ENCODE measurements at places on chromosomes 1 and 21.

DNA sequence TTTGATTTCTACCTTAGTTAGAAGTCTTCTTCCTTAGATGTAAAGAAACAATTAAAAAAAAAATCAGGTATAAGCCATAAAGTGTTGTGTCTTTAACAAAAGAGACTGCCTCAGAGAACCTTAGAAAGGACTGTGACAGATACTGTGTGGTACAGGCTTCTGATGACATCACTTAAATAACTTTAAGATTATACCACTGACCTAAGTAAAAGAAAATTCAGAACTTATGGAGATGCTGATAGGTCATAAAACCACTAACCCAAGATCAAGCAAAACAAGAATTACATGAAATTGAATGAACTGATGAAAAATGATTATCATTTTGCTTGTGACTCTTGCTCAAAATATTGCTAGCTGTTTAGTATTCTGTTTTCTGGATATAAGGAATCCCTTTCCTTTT, 220.8 kb downstream of the NRIP1 start:
- no peak for DNase-seq
- H3K27ac ChIP-seq, result no peak overlapping the region
- no peak overlapping the region for H3K4me3 ChIP-seq
- H3K36me3 ChIP-seq, result no peaks in the 10 kb centered on the region
- H3K4me1 ChIP-seq, result no peaks in the 10 kb centered on the region
- H3K27me3 ChIP-seq, result no peaks in the 10 kb centered on the region

- H3K27me3 ChIP-seq, result no peaks in the 10 kb centered on the region
- no peak for DNase-seq
- no peak overlapping the region for H3K27ac ChIP-seq
These were observed 50.0 kb downstream of the SLC37A1 start for GRCh38 chr21:42563686-42564085.

DNA sequence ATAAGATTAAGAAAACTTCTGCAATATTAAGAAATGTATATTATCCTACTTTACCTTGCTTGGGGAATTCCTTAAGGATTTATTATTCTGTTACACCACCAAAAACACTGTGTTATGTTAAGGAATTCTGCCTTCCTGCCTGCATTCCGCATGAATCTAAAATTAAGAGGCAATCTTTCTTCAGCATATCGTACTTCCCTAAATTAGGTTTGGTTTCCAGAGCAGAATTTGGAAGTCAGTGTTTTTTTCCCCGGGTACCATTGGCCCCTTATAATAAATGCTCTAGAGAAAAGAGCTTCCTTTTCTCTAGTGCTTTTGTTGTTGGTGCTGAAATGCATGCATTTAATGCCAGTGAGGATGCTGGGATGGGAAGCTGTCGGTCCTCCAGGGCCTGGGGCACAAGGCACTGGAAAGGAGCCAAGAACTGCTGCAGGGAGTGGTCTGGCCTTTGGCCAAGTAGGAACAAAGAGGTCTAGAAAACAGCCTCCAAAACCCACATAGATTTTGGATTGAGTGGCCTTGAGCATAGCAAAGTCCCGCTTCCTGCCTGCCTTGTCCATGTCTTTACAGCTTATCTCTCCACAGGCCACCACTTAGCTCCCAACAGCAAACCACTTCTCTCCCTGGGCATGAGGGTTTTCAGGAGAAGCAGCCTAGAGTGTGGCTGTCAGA, 69.9 kb downstream of the RRAGC start:
- no peak overlapping the region for H3K4me3 ChIP-seq
- peaks cover 47% of the 10 kb centered on the region for H3K27me3 ChIP-seq
- no peaks in the 10 kb centered on the region for H3K4me1 ChIP-seq

DNA sequence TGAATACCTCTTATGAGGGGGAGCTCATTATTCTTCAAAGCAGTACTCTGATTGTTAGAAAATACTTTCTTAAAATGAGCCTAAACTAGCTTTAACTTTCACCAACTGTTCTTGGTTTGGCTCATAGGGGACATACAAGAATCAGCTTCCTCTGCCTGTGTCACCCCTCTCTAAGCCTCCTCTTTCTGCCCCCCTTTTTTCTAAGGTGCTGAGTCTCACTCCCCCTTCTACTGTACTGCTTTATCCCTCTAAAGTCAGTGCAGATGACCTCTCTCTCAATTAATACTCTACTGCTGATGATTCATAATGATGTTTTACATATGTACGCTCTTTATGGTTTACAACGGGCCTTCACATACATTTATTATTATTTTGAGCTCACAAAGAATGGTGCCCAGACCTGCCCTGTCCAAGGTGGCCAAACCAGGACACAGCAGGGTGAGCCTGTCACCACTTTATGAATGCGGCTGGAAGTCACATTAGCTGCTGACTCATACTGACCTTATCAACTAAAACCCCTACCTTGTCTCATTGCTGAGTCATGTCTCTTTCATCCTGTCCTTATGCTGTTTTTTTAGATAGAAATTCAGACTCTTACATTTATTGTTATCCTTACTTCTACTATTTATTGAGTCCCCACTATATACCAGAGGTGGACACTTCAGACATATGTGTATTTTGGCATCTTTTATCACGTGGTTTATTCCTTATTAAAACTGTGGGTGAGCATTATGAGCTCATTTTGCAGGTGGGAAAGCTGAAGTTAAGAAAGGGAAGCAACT, 126.9 kb downstream of the RNF220 start:
- H3K27ac ChIP-seq, result no peak overlapping the region
- no peaks in the 10 kb centered on the region for H3K36me3 ChIP-seq
- no peak overlapping the region for H3K4me3 ChIP-seq
- peaks cover 5% of the 10 kb centered on the region for H3K4me1 ChIP-seq
- no peak for DNase-seq

DNA sequence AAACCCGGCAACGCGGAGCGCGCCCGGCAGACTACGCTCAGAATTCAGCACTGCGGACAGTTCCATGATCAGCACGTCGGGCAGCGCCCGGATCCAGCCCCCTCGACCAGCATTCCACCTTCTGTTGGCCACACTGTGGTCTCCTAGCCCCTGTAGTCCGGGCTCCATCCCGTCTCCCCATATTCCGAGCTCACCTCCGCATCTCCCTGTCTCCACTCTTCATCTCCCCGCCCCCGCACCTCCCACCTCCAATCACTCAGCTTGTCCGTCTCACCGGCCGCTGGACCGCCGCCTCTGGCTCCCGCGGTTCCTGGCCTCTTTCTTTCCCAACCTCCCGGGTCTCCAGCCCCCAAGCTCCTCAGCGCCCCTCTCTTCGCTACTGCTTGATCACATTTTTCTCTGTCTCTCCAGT, 500 bp downstream of the EPHA10 start:
- DNase-seq, result peak; percentile 67
- H3K27ac ChIP-seq, result no peak overlapping the region
- no peak overlapping the region for H3K4me3 ChIP-seq
- H3K27me3 ChIP-seq, result peaks cover 58% of the 10 kb centered on the region
- peaks cover 7% of the 10 kb centered on the region for H3K4me1 ChIP-seq

DNA sequence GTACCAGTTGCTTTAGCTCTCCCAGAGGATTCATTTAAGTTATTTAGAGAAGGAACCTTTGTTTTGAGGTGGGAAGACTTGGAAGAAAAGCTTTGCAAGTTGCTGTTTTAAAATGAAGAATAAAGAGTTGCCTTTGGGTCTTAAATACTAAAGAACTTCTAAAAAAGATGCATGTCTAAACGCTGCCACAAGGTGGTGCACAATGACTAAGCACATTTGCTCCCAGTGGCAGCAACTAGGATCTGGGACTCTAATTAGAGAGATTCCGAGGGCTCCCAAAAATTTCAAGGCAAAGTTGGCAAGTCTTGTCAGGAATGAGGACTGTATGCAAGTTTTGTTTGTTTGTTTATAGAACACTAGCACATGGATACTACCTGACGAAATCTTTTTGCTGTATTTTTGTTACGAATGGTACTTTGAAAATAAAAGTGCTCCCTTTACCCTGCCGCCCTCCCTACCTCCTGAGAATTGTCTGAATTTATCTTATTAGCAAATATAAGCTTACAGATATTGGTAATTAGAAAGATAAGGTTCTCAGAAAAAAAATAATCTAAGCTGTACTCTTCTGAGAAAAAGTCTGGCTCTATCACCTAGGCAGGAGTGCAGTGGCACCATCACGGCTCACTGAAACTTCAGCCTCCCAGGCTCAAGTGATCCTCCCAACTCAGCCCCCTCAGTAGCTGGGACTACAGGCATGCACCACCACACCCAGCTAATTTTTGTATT, 121.8 kb downstream of the HFM1 start:
- H3K4me1 ChIP-seq, result no peaks in the 10 kb centered on the region
- DNase-seq, result peak; percentile 59
- no peak overlapping the region for H3K27ac ChIP-seq
- no peak overlapping the region for H3K4me3 ChIP-seq
- no peaks in the 10 kb centered on the region for H3K36me3 ChIP-seq
- H3K27me3 ChIP-seq, result peaks cover 13% of the 10 kb centered on the region

- peaks cover 14% of the 10 kb centered on the region for H3K4me1 ChIP-seq
- H3K4me3 ChIP-seq, result no peak overlapping the region
- H3K27me3 ChIP-seq, result no peaks in the 10 kb centered on the region
- H3K27ac ChIP-seq, result no peak overlapping the region
These were observed 7.5 kb upstream of the TOMM20 start for GRCh38 chr1:235136111-235136510.

DNA sequence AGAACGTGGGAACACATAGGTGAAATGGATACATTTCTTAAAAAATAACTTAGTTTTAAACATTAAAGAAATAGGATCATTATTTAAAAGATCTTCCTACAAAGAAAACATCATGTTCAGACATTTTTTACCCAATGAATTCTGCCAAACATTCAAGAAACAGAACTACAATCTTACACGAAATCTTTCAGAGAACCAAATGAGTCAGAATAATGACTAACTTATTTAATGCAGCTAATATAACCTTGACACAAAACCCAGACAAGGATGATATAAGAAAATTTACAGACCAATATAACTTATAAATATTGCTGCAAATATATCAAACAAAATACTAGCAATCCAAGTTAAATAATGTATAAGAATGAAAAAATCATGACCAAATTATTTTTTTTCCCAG, 220.1 kb upstream of the KCNK2 start:
- H3K36me3 ChIP-seq, result no peaks in the 10 kb centered on the region
- H3K27me3 ChIP-seq, result no peaks in the 10 kb centered on the region
- H3K27ac ChIP-seq, result no peak overlapping the region
- no peaks in the 10 kb centered on the region for H3K4me1 ChIP-seq
- no peak for DNase-seq
- no peak overlapping the region for H3K4me3 ChIP-seq

- DNase-seq, result peak; percentile 83
- H3K4me3 ChIP-seq, result no peak overlapping the region
- no peaks in the 10 kb centered on the region for H3K36me3 ChIP-seq
- H3K27me3 ChIP-seq, result peaks cover 22% of the 10 kb centered on the region
These were observed 78.6 kb upstream of the SOD1 start for GRCh38 chr21:31580866-31581276.

DNA sequence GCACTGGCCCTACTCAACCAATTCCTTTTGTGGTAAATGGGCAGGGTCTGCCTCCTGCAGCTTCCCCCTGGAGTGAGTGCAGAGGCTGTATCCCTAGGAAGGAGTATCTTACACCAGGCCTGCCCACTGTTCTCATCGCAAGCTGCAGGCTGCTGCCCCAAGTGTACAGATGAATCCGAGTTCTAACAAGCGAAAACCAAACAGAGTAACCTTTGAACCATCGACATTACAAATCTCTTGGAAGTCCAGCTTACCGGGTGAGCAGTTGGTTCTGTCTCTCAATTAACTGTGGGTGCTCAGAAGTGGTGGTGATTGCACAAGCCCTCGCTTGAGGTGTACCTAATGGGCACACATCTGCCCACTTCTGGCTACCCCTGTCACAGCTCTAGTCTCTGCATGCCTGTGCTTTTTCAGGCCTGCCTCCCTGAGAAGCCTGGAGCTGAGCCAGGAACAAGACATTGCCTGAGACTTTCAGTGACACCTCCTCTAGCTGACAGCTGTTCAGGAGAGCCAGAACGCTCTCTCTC, 22.7 kb downstream of the INAVA start:
- H3K4me1 ChIP-seq, result no peaks in the 10 kb centered on the region
- peaks cover 22% of the 10 kb centered on the region for H3K27me3 ChIP-seq
- DNase-seq, result no peak

DNA sequence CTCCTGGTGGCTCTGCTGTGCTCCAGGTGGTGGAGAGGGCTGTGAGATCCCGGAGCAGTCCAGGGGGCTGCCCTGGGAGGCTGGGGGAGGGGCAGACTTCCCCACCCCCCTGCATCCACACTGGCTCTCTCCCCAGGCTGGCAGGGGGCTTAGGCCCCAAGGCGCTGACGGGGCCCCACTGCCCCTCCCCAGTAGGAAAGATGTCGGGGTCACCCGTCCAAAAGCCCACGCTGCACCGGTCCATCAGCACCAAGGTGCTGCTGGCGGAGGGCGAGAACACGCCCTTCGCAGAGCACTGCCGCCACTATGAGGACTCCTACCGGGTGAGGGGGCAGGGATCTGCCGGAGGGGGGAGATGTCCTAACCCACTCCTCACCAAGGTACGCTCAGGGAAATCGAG, 5.8 kb downstream of the RNF207 start:
- H3K4me3 ChIP-seq, result no peak overlapping the region
- H3K4me1 ChIP-seq, result peaks cover 6% of the 10 kb centered on the region
- DNase-seq, result no peak
- H3K27me3 ChIP-seq, result peaks cover 16% of the 10 kb centered on the region
- H3K36me3 ChIP-seq, result no peaks in the 10 kb centered on the region

GRCh38 chr1:44377925-44378784, 23.1 kb upstream of the ERI3 start:
- DNase-seq, result peak; percentile 47
- H3K27me3 ChIP-seq, result peaks cover 4% of the 10 kb centered on the region
- H3K4me3 ChIP-seq, result no peak overlapping the region
- H3K36me3 ChIP-seq, result no peaks in the 10 kb centered on the region
- H3K27ac ChIP-seq, result no peak overlapping the region
- no peaks in the 10 kb centered on the region for H3K4me1 ChIP-seq

- peaks cover 21% of the 10 kb centered on the region for H3K4me1 ChIP-seq
- peaks cover 3% of the 10 kb centered on the region for H3K36me3 ChIP-seq
- H3K4me3 ChIP-seq, result peak overlapping the region; percentile 71
- peaks cover 14% of the 10 kb centered on the region for H3K27me3 ChIP-seq
These were observed 6.8 kb downstream of the JMJD4 start for GRCh38 chr1:227728059-227728891.

DNA sequence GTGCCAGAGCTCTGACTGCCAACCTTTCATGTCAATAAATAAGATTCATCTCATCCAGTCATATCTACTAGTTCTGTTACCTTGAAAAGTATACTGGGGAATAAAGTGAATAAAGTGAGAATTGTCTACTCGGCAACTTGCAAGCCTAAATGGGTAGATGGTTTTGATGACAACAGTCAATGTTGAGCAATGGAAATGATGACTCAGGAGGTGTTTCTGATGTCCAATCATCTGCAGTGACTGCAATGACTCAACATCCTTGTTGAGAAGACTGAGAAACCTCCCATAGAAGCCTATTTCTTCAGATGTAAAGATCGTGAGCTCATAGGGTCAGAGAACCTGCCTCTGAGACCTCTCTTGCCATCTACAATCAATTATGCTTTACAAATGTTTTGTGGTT, 276.4 kb downstream of the SPATA17 start:
- no peak overlapping the region for H3K4me3 ChIP-seq
- H3K36me3 ChIP-seq, result no peaks in the 10 kb centered on the region
- H3K27me3 ChIP-seq, result no peaks in the 10 kb centered on the region

GRCh38 chr1:11727119-11727518, 8.8 kb upstream of the AGTRAP start:
- no peaks in the 10 kb centered on the region for H3K27me3 ChIP-seq
- no peaks in the 10 kb centered on the region for H3K36me3 ChIP-seq
- H3K4me3 ChIP-seq, result no peak overlapping the region
- peaks cover 49% of the 10 kb centered on the region for H3K4me1 ChIP-seq

All from activated CD4-positive, alpha-beta T cell treated with anti-CD3 and anti-CD28 coated beads, Interleukin-2, amount 10 ng/mL, durations not matched to agents 7 days and 5 days (primary cell).